ENCODE measurements at places on chromosomes 6 and 20.

- DNase-seq: no peak
These were observed 23.9 kb upstream of the ASF1A start for GRCh38 chr6:118869894-118870589.

GRCh38 chr6:133969285-133969920 is 16.4 kb downstream of the TBPL1 start:
- no peak for DNase-seq

- no peak for DNase-seq
These were observed 81.4 kb downstream of the JARID2 start for GRCh38 chr6:15327271-15327670.

- no peak for DNase-seq
These were observed 26.9 kb downstream of the TTLL2 start for GRCh38 chr6:167351656-167352345.

DNA sequence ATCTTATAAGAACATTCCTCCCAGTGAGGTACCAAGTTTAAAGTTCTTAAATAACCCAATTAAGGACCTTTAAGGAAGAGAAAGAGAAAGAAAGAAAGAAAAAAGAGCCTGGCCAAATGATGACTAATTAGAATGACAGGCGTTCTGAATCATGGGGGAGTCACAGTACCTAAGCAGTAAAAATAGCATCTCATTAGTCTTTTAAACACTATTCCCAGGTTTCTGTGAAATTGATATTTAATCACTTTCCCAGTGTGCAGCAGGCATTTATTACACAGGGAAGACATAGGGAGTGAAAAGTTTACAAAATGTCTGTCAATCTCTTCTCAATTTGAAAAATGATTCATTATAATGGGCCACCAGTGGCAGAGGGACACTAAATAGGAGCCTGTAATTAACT is 251.4 kb upstream of the MANEA start:
- no peak for DNase-seq

DNA sequence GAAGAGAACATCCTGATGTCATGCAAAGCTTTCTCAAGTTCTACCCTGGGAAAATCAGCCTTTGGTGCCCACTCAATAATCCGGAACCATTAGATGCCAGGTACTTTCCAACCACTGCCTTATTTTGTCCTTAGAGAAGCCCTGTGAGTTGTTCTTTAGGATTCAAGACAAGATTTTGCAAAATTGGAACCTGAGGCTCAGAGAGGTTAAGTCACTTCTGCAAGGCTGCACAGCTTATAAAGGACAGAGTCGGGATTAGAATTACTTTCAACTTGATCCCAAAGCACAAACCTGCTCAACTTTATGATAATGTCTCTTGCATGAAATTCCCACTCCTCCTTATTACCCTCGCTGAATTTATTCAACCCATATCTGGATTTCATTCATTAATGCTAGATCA is 287.2 kb downstream of the PTPRT start:
- no peak for DNase-seq

DNA sequence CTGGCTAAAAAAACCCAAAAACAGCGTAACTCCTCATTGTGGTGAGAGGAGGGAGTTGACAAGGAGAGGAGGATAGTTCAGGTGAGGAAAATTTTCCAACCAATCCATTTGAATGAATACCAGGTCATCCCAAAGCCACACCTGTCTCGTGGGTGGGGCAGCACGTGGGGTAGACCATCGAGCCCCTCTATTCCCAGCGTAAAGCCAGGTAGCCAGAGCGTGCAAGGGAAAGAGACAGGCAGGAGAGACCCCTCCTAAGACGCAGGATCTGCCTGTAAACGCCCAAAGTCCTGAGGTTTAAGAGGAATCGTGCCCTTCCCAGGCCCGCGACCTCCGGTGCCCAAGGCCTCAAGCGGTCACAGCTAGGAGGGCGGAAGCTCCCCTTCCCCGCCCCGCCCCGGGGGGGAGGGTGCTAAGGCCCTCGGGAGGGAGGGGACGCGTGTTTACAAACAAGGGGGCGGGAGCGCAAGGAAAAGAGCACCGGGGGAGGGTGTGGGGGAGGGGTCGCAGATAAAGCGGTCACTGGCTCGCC is 712 bp downstream of the RXRB start:
- peak; percentile 27 for DNase-seq

GRCh38 chr6:81875782-81876293 is 123.4 kb upstream of the TENT5A start:
- DNase-seq: no peak

GRCh38 chr6:139053382-139053781 is 24.8 kb downstream of the ABRACL start:
- DNase-seq: no peak

DNA sequence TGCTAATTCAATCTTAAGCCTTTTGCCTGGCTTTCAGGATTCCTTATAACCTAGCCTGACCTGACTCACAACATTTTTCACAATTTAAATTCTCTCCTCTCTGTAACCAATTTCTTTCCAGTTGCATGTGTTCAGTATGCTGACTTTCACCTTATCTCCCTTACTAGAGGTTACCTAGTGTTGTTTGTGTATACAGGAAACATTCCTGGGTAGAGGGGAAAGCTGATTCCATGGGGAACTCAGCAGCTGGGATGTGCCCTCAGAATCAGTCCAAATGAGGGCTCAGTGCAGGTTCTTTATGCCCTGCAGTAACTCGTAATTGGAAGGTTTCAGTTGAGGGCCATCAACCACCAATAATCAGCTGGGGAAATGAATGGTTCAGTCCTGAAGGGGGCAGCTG is 18.5 kb downstream of the PKIB start:
- DNase-seq: no peak

- DNase-seq: no peak
These were observed 37.0 kb upstream of the IGF2R start for GRCh38 chr6:159931846-159932245.

DNA sequence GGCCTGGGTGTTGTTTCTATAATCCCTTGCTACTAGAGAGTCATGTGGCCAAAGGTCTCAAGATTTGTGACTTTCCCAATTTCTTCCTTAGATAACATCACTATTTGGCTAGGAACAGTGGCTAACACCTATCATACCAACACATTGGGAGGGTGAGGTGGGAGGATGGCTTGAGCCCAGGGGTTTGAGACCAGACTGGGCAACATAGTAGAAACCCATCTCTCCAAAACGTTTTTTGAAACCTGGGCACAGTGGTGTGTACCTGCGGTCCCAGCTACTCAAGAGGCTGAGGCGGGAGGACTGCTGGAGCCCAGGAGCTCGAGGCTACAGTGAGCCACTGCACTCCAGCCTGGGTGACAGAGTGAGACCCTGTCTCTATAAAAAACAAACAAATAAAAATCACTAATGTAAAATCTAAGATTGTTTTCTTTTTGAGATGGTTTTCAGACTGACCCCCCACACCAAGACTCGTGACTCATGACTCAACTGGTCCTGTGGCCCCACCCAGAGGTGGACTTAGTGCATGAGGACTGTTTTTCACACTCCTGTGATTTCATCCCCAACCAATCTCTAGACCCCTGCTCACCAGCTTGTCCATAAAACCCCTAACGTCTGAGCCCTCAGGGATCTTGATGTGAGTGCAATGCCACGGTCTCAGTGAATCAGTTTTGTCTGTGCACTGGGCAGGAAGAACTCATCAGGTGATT is 48.3 kb upstream of the KIF16B start:
- no peak for DNase-seq

DNA sequence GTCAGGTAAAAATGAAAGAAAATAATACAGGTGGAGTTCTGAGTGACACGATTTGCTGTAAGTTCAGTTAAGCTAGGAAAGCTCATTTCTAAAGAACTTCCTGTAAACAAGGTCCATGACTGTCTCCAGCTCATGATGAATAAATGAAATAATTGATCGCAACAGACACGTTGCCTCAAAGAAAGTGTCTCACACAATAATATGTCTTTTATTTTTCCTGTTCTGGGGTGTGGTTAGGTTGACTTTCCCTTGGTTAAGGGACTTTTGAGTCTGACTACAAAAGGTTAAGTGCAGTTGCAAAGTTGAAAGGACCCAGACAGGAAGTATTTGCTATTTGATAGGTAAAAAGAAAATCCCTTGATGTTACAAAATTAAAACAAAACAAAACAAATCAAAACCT is 304.2 kb upstream of the PRDM1 start:
- DNase-seq: no peak

DNA sequence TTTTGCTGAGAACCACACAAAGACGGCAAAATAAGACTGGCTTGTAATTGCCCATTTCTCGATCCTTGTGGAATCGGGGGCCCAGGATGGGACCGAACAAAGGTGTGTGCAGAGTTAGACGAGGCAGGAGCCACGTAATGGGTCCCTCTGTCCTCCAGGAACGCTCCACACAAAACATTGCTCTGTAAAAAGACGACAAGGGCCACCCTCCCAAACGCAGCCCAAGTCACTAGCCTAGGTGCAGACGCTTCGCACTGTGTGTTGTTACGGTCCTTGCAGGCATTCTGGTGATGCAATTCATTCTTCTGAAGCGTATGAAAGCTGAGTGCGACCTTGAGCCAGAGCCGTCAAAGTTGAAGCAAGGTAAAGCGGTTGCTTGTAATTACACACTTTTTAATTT is 363.4 kb downstream of the TAF4 start:
- DNase-seq: no peak

DNA sequence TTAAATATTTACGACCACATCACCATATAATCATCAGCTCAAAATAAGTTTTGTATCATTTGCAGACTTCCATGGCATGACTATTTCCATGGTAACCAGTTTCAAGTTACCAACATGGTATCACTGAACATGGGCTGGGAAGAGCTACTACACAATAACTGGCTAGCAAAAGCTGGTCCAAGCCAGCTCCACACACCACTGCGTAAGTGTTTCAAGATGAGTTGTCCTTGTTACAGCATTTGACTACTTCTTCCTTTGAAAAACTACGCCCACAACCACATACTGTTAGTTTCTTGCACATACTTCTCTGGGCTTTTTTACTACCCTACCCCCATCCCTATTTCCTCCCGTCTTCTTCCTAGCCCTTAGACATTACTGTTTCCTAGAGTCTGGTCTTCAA is 8.5 kb downstream of the CD164 start:
- no peak for DNase-seq

GRCh38 chr20:10667560-10668167 is 6.1 kb downstream of the JAG1 start:
- DNase-seq: no peak

DNA sequence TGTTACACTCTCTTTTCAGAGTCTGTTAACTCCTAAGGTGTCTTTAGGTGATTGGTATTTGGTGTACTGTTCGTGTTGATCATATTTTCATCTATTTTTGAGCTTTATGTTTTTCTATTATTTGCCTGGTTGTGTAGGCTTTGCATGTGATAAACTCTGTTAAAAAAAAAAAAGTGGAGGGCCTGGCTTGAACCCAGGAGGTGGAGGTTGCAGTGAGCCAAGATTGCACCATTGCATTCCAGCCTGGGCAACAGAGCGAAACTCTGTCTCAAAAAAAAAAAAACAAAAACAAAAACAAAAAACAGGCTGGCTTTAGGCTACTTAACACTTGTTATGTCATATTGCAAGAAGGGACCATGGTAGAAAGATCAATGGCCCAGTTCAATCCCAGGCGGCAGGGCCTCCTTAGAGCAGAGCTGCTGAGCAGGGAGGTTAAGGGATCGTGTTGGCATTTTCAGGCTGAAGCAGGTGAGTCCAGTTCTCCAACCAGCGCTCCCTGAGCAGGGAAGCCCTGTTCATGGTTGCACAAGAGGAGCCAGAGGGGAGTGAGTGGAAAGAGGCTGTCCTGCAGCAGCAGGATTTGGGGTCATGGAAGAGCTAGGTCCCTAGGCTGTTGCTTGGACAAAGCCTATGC is 8.5 kb downstream of the PYGB start:
- no peak for DNase-seq

- no peak for DNase-seq
These were observed 111.1 kb upstream of the SASH1 start for GRCh38 chr6:148231572-148231971.

DNA sequence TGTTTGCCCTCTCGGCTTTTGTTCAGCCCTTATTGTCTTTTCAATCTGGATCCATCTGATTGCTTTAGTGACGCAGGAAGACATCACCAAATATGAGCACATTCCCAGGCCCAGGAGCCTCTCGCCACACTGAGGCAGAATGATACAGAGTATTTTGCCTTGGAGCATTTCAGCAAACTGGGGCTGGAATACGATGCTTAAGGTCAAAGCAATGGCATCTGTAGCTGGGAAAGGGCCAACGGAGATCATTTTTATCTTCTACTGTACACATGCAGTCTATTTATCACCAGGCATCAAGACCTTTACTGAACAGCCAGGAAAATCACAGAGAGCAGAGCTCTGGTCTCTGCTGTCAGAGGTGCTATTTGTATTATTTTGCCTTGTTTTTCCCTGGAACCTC is 655.3 kb downstream of the RNF144B start:
- DNase-seq: no peak

DNA sequence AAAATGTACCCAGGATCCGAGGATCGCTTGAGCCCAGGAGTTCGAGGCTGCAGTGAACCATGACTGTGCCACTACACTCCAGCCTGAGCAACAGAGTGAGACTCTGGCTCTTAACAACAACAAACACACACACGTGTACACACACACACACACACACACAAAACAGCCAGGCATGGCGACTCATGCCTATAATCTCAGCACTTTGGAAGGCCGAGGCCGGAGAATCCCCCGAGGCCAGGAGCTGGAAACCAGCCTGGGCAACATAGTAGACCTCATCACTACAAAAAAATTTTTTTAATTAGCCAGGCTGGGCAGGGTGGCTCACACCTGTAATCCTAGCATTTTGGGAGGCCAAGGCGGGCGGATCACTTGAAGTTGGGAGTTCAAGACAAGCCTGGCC is 23.3 kb upstream of the ARFGEF2 start:
- no peak for DNase-seq

DNA sequence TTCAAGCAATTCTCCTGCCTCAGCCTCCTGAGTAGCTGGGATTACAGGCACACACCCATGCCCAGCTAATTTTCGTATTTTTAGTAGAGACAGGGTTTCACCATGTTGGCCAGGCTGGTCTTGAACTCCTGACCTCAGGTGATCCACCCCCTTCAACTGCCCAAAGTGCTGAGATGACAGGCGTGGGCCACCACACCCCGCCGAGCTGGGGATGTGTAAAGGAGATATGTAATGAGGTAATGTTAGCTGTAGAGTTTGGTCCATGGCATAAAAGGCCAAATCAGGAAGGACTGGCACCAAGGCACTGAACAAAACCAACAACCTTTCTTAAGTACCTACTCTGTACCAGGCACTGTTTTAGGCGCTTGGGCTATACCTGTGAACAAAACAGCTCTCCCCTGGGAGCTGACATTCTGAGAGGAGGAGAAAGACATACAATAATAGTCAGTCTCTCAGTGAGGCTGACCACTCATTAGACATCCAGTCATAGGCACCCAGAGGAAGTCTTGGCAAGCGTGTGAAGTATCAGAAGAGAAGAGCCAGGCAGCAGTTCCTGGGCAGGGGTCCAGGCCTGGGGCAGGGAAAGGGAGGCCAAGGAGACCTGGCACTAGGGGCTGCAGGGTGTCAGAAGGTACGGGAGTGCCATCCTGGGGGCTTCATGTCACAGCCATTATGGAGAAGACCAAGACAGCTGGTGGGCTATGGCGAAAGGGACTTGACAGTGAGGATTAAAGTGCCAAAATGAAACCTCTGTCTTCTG is 164.8 kb upstream of the DTNBP1 start:
- DNase-seq: no peak
